ENCODE measurements at places on chromosomes 6 and 20.

DNA sequence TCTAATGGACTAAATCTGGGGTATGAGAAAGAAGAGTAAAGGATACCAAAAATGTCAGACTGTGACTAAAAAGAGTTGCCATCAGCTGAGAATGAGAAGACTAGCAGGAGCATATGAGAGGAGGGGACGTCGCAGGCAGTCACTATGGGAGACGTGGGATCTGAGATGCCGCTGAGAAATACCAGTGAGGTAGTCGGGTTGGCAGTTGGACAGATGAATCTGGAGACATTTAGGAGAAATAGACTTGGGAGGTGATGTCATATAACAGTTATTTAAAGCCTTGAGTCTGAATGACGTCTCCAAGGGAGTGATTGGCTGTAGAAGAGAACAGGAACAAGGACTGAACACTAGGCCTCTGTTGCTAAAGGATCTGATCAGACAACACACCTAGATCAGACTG is 51.5 kb upstream of the TRIM26 start:
- no peak for DNase-seq

- no peak for DNase-seq
These were observed 197.9 kb downstream of the MAFB start for GRCh38 chr20:40491009-40491590.

GRCh38 chr6:114712129-114712662 is 369.4 kb upstream of the HS3ST5 start:
- DNase-seq: no peak

- DNase-seq: no peak
These were observed 4.8 kb downstream of the BMP7 start for GRCh38 chr20:57261457-57262251.

- no peak for DNase-seq
These were observed 847.0 kb upstream of the MAP3K7 start for GRCh38 chr6:91433660-91434534.

DNA sequence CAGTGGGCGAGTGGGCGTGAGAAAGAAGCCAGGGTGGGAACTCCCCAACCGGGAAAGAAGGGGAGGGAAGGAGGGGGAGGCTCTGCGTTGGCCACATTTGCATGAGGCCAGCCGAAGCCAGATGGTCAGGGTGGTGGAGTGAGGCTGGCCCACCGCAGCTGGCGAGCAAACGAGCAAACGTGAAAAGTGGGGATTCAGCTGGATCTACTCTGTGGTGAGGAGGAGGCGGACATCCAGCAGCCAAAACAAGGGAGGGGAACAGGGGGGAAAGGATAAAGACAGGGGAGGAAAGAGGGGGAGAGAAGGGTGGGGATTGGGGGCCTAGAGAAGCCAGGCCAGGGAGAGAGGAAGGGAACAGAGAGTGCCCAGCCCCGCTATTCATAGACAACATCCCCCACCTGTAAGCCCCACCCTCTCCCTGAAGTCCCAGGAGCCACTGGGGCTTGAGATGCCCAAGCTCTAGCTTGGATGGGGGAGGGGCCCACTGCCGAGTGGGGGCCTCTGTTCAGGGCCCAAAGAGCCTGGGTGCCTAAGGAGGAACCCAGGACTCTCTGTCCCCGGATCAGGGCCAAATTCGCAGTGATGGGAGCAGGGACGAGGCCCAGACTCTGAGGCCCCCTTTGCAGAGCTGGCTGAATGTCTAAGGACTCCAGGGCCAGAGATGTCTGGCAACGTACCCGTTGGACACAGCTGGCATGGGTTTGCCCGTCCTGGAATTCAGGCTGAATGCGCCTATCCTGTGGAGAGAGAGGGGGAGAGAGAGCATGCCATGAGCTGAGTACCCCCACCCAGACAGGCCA is 45.1 kb downstream of the CPNE5 start:
- DNase-seq: no peak

DNA sequence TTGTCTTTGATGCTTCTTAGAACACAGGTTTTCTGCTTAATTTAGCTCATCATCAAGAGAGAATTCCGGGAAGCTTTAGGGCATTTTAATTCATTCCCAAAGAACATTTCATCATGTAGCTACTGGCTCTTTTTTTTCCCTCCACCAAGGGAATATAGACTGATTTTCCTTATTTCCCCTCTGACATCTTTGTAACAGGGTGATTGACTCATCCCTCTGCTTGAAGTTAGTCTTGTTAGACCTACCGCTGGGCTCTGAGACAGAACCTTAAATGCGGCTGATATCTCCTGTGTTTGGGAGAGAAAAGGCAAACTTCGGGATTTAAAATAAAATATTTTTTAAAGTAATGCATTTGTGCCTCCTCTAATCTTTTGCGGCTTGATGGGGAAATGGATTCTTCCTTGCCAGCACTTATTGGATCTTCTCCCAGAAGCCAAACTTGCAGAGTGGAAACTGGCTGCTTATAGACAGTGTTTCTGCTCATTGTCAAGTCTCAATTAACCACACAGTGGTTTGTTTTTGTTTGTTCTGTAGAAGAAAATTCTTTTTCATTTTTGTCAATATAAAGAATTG is 272.7 kb upstream of the PLCB4 start:
- DNase-seq: no peak

DNA sequence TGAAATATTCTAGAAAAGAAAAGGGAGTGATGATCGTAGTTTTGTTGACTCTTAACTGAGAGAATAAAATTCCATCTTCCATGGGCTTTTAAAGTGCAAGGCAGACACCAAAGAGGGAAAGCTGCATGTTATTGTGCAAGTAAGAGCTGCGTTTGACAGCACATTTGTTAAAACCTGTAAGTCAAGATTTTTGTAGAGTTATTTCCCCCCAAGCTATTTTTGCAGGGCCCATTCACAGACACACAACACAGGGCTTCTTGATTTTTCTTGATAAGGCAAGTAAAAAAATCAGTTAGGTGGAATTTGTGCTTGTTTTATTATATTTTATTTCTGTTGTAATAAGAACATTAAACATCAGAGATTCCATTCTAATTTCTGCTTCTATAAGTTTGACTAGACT is 13.8 kb downstream of the CFAP206 start:
- no peak for DNase-seq

DNA sequence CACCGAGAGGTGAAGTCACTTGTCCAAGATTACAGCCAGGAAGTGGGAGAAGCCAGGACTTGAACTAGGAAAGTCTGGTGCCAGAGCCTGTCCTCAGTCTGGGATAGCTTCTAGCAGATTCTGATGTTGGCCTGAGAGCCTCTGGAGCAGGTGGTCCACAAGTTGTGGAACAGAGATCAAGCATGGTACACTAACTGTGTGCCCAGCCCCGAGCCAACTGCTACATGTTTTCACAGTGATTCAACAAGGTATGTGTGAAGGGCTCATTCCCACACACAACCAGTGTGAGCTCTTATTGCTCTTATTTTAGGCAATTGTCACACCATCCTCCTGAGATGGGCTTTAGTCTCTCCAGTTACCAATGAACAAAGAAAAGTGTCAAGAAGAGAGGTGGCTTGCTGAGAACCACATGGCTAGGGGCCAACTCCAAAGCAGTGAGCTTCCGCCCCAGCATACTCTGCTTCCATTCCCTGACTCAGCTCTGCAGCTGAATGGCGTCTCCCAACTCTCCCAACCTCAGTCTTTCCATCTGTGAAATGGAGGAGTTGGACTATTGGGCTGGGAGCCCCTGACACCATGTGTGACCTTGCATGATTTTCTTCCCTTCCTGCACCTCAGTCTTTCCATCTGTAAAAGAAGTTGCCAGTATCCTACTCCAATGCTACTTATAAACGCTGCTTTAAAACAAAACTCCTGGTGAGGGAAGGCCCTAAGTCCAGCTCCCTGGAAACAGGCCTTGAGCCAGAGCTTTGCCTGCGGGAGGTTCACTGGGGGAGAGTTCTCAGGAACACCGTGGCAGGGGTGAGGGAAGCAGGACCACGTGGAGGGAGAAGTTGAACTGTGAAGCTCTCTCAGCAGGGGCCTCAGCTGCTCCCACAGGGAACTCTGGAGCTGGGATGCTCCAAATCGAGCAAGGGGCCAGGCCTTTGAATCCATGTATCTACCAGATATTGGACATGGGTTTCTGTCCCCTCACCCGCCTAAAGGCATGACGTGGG is 40.9 kb downstream of the CDH22 start:
- no peak for DNase-seq

GRCh38 chr20:59958123-59958522 is at the start of gene CDH26:
Gene CDH26, plus strand, starts transcription at chr20:59958423. Its CDS starts 304 bp downstream, at chr20:59958727.
- no peak for DNase-seq

DNA sequence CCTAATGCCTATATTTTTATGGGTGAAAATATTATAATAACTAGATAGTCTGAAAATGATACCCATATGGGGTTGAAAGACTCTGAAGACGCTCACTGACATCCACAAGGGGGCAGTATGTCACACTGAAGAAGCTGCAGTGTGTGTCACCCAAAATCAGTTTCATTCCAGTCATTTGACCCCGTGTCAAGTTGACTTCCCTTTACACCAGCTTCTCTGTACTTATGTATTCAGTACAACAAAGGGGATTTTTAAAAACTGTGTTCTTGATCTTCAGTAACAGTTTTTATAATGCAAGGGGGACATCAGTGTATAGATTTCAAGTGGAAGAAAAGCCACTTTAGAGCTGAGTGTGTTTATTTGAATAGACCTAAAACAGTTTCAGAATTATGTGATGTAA is 19.3 kb downstream of the FAXC start:
- peak; percentile 67 for DNase-seq

DNA sequence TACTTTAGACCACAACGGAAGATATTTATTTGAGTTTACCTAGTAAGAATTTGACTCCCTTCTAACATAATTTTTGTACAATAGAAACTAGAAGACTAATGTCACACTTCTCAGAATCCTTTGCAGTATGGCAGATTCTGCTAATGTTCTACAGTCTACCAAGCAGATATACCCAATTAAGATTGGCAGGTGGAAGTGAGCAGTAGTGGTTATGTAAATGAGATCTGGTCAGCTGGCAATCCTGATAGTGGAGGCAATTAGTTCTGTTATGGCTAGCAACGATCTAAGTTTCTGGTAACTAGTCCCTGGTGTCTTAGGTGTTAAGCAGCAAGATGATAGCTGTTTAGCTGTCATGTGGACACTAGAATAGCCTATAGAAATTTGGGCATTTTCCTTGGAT is 101.0 kb downstream of the CENPW start:
- DNase-seq: no peak

GRCh38 chr20:32763202-32764004 is 1.2 kb downstream of the DNMT3B start:
- no peak for DNase-seq

DNA sequence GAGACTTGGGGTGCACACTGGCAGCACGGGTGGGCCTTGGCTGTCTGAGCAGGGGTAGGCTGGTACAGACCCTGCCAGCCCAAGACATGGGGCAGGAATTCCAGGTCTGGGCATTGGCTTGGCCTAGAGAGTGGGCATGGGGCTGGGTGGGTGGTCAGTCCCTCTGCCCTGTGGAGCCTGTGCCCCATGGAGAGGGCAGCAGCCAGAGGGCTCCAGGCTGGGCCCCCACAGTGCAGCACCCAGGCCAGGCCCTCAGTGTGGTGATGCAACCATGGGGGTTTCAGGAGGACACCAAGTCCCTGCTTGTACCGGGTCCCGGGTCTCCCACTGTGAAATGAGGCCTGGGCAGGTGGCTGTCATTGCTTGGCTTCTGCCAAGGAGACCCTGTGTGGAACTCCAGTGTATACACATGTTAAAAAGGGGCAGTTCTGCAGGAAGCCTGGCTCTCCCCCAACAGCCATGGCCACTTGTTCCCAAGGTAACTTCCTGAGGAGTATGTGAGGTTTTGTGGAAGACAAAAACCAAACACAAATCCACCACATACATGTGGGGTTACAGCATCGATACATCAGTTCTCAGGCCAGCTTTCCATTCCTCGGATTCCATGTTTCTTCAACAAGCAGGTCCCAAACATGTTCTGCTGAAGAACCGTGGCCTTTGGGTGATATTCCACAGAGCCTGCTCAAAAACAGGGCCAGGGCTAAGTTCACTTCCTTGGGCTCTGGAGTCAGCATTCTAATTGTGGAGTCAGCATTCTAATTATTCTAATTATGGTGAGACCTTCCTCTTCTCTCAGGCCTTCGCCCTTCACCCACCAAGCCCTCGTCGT is 77.3 kb downstream of the DACT2 start:
- DNase-seq: no peak

DNA sequence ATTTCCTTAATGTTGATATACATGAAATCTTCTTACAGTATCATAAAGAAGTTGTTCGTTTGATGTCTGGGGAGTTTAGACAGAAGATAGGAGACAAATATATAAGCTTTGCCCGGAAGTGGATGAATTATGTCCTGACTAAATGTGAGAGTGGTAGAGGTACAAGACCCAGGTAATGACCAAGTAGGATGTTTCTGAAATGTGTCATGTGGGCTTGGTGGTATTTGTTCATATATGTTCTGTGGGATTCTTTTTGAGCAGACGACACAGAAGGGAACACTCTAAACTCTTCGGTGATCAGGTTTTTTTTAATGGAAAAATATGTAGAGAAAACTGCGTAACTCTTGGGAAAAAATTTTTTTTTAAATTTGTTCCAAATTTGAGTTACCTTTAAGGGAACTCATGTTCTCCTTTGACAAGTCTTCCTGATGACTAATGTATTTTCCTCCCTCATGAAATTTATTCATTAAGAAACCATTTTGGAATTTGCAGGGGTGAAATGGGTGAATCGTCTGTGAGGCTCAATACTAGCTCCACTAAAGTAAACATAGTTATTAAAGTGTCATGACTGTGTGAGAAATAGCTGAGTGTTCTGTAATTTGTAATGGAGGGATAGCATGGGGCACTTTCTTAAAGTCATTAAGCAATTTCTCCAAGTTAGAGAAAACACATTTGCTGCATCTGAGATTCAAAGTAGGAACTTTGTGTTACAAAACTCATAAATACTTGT is 100.6 kb downstream of the MAP3K4 start:
- DNase-seq: no peak

GRCh38 chr20:45311589-45312211 is 3.6 kb upstream of the MATN4 start:
- DNase-seq: peak; percentile 88

DNA sequence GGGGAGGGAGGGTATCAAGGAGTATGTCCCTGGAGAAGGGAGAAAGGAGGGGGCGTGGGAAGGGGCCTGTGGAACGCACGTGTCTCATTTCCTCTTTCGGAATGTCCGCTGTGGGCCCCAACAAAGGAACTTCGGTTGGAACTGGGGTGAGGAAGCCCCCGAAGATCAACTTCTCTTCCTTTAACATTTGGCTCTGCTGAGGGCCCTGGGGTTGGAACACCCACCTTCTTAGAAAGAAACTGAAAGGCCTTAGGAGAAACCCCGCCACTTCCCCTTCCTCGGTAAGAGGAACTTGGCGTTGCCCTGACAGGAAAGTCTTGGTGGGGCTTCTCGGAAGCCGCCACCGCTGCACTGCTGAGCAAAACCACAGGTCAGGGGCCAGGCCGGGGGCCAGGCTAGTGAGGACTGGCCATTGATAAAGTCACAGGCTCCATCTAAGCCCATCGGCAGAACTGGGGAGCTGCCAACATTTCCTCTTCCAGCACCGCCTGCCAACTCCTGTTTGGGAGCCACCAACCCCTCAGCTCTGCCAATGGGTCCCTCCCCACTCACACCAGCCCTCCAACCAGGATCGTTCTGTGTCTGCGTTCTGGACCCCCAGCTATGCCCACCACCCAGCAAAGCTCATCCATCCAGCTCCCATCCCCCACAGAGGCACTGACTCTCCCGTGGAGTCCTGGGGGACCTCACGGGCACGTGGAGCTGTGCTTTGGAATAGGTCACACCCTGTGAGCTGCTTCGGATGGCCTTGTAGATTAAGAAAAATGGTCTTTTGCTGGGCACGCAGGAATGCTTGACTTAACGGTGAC is 44.8 kb downstream of the FGD2 start:
- DNase-seq: peak; percentile 88

- DNase-seq: no peak
These were observed 6.2 kb downstream of the COL9A3 start for GRCh38 chr20:62822788-62823651.
